Smooth muscle cell of trachea (primary cell): ENCODE measurements at places on chromosomes 4 and X. TPM values are rescaled to one million over a fixed set of nuclear protein-coding genes. Genes with fewer than 3 reads are reported as not detected.

ASMT gene
- total RNA-seq, result not detected in 2 replicates

BMPR1B gene
- total RNA-seq, result 0.50 and 1.6 TPM in 2 replicates

ZAR1 gene
- total RNA-seq, result not detected in 2 replicates

ALAS2 gene
- not detected in 2 replicates for total RNA-seq

TMEM144 gene
- total RNA-seq, result 6.8 and 12.9 TPM in 2 replicates

GAGE13 gene
- not detected in 2 replicates for total RNA-seq

KLB gene
- 0.15 TPM in 1 of 2 replicates, not detected in the other for total RNA-seq

DCAF12L1 gene
- under 0.01 TPM in 1 of 2 replicates, not detected in the other for total RNA-seq

MSX1 gene
- 14.4 and 17.2 TPM in 2 replicates for total RNA-seq

SLC26A1 gene
- 0.33 and 0.44 TPM in 2 replicates for total RNA-seq

DMP1 gene
- not detected in 2 replicates for total RNA-seq

GIMD1 gene
- total RNA-seq, result not detected in 2 replicates

CPZ gene
- total RNA-seq, result 0.58 and 5.5 TPM in 2 replicates

CLNK gene
- not detected in 2 replicates for total RNA-seq

TRPC5OS gene
- under 0.01 TPM in 1 of 2 replicates, not detected in the other for total RNA-seq

FHIP1A gene
- 0.17 and 0.29 TPM in 2 replicates for total RNA-seq
